Stimulated activated CD8-positive, alpha-beta memory T cell treated with anti-CD3 and anti-CD28 coated beads, Interleukin-12 subunit alpha, Interleukin-12 subunit beta, amount 100 ng/mL, for 4 hours (primary cell): ENCODE measurements at places on chromosomes 12 and 14.

- no peak for DNase-seq
Observed at GRCh38 chr14:72636094-72636493, 257.8 kb downstream of the DPF3 start.

GRCh38 chr14:98120831-98121464 is 1151.0 kb downstream of the BCL11B start:
- no peak for DNase-seq

DNA sequence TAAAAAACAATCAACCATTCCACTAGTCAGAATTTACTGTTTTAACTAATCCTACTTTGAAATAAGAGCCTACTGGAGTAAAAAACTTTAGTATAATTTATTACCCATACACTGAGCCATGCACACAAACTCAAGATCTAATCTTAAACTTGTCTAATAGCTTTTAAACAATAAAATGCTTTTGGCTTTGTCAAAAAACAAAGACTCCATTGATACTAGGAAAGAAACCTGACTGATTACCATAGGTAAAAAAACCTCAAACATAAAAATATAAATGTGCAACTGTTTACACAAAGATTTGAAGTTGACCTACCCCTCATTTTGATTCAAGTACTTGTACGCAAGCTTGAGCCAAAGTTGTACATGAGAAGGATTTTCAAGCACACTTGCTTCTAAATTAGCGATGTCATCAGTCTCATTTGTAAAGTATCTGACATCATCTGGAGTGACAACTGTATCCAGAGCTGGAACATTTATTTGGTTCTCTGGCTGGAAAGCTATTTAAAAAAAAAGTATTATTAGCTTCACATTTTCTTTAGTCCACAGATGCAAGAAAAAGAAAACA is 36.1 kb downstream of the ZFC3H1 start:
- no peak for DNase-seq

GRCh38 chr14:59271734-59272133 is 83.3 kb downstream of the DAAM1 start:
- no peak for DNase-seq

GRCh38 chr12:53803703-53804102 is 51.9 kb upstream of the CISTR start:
- DNase-seq, result no peak

- no peak for DNase-seq
Observed at GRCh38 chr14:53380052-53380866, 227.1 kb upstream of the DDHD1 start.

DNA sequence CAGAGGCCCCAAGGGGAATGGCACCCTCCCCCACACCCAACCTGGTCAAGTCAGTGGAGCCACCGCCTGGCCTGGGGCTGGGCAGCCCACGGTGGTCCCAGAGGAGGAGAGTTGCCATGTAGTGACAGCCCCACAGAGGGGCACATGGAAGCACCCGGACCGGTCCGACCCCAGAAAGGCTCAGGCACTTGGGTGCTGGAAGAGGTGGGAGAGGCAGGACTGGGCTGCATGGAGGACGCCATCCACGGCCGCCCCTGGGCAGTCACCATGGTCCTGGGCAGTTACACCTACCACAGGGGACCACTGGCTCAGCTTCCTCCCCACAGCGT is 37.9 kb upstream of the TMEM179 start:
- DNase-seq, result no peak

DNA sequence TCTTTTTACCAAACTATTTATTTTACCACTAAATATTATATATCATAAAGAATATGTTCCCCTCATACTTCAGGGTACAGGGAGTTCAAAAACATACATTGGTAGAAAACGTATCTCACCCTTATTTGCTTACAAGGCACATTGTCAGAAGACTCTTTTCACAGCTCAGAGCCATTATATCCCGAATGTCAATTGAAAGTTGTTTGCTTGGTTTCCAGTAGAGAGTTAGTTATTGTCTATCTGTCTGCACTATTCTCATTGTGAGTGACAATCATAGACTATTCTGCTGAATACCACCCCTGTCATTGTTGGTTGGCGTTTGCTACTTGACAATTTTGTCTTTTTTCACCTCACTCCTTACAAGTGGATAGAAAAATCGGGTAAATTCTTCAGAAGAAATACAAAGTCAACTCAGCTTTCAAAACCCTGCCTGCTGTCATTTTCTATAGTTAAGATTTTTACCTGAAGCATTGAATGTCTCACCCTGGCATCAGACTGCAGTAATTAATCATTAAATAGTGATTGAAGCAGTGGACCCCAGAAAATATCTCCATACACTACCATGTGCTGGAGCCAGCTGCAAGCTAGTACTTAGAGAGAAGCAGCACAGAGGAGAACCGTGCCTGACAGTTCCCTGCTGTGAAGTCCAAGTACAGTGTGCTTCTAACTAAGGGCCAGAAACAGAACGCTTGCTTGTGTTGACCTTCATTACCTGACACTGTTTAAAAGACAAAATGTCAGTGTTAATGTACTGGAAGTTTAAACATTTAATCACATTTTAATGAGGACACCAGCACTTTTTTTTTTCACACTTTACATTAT is 510.6 kb downstream of the RERGL start:
- no peak for DNase-seq

DNA sequence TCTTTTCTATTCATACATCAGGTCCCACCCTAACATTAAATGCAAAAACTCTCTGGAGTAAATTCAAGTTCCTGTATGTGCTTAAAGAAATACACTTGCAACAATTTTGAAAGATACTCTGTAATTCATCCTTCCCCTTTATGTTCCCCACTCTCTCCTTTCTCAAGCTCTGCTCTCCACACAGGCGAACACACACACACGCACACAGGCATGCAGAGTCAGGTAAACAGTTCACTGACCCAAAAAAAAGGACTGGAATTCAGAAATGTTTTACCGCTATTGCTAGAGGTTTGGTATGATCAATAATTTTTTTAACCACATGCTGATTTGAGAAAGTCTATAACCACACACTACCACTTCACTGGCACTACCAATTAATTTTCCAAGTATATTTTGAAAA is 152.4 kb upstream of the TMCC3 start:
- DNase-seq, result no peak
